IMR-90 (cell line): ENCODE measurements at places on chromosomes 6 and 20. TPM values are rescaled to one million over a fixed set of nuclear protein-coding genes. Genes with fewer than 3 reads are reported as not detected.

The FILIP1 gene
- under 0.01 TPM in 2 replicates for total RNA-seq

The GPR63 gene
- 0.36 and 0.56 TPM in 2 replicates for total RNA-seq

The GRM1 gene
- not detected in 2 replicates for total RNA-seq

The MATN4 gene
- not detected in 2 replicates for total RNA-seq

The UNC5CL gene
- total RNA-seq: not detected in 2 replicates

The TBPL1 gene
- 25.6 and 38.3 TPM in 2 replicates for total RNA-seq

The MYCT1 gene
- total RNA-seq: 0.90 and 1.1 TPM in 2 replicates

The PPIL6 gene
- total RNA-seq: 0.18 and 1.4 TPM in 2 replicates

The FAM217A gene
- total RNA-seq: not detected in 2 replicates

The GCNT2 gene
- 0.83 and 0.90 TPM in 2 replicates for total RNA-seq

The MRAP2 gene
- total RNA-seq: under 0.01 TPM in 1 of 2 replicates, not detected in the other

The OR2B6 gene
- total RNA-seq: not detected in 2 replicates

The FAM83C gene
- total RNA-seq: not detected in 2 replicates

The UBE3D gene
- total RNA-seq: 6.3 and 6.7 TPM in 2 replicates

The RAB44 gene
- total RNA-seq: not detected in 2 replicates

The FGD2 gene
- total RNA-seq: not detected in 2 replicates

The LATS1 gene
- 18.3 and 20.1 TPM in 2 replicates for total RNA-seq

The LRP11 gene
- total RNA-seq: 63.8 and 74.7 TPM in 2 replicates

The RIMS1 gene
- total RNA-seq: 3.3 and 3.8 TPM in 2 replicates
